NCI-H460 (cell line): ENCODE measurements at places on chromosomes 7 and 10.
A peak's percentile ranks its signal among the peaks of the same experiment; 100 is the strongest.

DNA sequence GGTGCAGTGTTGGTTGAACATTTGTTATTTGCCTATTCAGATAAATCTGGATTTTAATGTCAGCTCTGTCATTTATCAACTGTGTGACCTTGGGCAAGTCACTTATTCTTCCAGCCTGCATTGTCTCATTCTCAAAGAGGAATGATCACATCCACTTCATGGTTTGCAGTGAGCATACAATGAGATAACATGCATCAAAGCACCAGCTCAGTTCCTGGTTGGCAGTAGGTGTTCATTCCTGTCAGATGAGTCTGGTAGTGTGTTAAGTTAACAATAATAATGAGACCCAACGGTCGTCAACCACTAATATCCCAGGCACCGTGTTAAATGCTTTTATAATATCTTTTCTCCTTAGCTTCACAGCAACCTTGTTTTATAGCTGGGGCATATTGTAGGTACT is 137.3 kb downstream of the SORCS3 start:
- DNase-seq: no peak

- DNase-seq: no peak
Measured at GRCh38 chr7:1105189-1105588, 17.3 kb downstream of the GPER1 start.

DNA sequence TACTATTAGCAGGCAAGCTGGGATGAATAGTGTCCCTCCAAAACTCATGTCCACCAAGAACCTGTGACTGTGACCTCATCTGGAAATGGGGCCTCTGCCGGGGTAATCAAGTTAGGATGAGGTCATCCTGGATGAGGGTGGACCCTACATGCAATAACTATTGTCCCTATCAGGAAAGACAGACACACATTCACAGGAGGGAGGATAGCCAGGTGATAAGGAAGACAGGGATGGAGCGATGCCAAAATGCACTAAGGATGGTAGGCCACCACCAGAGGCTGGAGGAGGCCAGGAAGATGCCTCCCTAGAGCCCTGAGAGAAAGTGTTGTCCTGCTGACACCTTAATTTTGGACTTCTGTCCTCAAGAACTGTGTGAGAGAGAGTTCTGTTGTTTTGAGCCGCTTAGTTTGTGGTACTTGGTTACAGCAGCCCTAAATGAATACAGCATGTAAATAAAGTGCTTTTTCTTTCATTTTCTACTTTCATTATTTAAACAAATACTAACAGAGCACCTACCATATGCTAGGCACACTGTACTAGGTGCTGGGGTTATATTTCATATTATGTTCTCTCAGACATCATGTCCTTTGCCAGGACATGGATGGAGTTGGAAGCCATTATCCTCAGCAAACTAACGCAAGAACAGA is 111.9 kb downstream of the USP6NL start:
- DNase-seq: no peak

- DNase-seq: no peak
Measured at GRCh38 chr10:69445041-69445440, 6.2 kb upstream of the TSPAN15 start.

DNA sequence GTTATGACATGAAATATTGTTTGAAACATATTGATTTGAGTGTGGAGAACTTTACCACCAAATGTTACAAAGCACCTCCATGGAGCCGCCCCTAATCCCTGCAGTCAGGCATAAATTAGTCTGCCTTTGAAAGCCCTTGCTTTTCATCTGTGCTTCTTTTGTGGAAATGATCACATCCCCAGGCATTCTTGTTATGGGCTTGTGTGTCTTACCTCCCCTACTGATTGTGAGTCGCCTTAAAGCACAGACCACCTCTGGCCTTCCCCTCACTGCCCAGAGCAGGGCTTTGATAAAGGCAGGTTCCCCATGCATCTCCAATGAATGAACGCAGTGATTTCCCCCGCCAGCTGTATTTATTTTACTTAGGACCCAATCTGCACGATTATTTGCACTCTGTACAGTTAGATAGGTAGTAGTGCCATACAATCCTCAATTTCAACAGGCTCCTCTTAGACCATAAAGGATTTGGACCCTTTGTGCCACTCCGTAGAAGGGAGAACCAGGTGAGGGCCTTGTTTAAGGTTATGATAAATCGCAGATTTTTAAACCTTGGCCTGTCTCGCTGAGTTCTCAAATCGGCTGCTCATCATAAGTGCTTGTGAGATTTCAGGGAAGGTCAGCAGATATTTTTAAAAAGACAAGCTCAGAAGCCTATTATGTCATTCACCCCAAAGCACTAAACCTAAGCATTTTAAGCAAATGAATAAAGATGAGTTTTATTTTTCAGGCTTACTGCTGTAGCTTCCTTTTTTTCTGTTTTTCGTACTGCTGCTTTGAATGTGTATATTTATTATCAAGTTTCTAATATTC is 107.8 kb downstream of the CUBN start:
- DNase-seq: no peak

DNA sequence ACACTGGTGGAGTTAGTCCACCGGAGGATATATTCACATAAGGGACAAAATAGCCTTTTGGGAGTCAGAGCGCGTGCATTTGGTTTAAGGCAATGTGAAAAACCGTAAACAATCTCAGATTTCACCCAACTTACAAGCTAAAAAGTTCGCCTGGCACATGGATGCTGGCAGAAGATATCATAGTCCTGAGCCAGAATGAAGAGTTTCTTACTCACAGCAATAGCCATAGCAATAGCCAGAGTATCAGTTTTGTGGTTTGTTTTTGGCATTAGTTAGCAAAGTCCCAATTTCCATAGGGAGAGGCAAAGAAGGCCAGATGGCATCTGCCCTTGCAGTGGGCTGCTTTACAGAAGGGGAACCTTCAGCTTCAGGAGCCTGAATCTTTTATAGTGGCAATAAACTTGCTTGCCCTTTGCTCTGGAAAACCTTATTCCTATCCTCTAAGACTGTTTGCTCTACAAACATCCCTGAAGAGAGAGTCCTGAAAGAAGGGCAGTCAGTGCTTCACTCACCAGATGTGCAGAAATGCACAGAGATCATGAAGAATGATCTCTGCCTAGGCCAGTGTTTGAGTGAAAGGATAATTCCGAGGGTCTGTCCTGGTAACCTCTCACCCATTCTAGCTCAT is 28.7 kb upstream of the RSBN1L start:
- no peak for DNase-seq

DNA sequence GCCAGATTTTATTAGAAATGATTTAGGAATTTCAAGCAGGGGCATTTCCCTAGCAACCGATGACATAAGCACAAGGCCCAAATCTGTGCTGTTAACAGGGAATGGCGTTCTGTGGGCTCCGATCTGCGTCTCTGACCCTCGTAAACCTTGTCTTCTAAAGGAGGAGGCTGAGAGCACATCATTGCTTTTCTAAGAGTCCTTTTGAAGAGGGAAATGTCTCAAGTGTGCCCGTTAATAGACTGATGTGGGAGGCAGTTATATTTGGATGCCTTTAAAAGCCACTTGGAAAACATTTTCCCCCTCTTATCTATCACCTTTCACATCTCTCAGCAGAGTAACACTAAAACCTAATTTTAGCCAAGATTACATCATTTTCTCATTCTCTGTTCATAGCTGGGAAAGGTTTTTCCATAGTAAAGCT is 424.1 kb upstream of the GALNT17 start:
- DNase-seq: no peak

DNA sequence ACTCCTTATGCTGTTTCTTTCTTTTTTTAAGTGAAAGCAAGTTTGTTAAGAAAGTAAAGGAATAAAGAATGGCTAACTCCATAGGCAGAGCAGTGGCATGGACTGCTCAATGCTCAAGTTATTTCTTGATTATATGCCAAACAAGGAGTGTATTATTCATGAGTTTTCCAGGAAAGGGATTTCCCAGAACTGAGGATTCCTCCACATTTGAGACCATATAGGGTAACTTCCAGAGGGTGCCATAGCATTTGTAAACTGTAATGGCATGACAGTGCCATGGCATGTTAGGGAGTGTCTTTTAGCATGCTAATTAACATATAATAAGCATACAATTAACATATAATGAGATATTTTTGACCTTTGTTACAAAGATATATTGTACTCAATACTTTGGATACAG is 1034.5 kb upstream of the PHF14 start:
- no peak for DNase-seq

DNA sequence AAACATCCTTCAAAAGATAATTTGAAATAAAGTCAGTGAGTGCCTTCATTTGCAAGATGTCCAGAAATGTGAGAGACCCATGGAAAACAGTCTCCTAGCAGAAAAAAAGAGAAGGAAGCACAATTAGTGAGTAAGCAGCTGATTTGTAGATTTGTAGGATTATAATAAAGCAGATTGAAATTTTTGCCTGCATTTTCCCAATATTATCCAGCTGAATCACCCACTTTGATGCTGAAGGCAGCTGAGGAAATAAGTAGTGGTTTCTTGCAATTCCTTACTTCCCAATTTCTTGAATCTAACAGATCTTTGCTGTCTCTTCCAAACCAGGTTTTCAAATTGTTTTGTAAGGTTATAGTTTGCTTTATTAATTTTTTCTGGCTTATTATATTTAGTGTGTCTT is 181.4 kb downstream of the GNAT3 start:
- no peak for DNase-seq

DNA sequence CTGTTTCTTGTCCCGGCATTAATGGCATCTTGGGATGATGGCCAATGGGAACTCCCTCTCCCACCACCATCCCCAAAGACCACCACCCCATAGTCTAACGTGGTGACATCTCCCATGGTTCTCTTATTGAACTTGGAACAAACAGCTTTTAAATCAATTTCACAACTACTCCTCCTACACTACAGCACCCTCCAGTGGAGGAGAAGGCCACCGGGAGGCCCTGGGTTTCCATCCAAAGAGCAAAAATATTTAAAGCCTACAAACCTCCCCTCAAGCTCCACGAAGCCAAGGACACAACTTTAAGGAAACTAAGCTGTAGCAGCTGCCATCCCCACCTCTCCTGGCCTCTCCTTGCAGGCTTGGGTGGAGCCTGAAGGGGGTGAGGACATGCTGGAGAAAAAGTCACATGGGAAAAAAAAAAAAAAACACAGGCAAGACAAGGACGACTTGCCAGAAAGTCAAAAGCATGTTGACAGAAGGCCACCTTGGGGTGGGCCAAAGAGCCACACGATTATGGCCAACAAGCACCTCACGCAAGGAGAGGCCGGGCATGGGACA is 94.0 kb upstream of the LANCL2 start:
- no peak for DNase-seq

DNA sequence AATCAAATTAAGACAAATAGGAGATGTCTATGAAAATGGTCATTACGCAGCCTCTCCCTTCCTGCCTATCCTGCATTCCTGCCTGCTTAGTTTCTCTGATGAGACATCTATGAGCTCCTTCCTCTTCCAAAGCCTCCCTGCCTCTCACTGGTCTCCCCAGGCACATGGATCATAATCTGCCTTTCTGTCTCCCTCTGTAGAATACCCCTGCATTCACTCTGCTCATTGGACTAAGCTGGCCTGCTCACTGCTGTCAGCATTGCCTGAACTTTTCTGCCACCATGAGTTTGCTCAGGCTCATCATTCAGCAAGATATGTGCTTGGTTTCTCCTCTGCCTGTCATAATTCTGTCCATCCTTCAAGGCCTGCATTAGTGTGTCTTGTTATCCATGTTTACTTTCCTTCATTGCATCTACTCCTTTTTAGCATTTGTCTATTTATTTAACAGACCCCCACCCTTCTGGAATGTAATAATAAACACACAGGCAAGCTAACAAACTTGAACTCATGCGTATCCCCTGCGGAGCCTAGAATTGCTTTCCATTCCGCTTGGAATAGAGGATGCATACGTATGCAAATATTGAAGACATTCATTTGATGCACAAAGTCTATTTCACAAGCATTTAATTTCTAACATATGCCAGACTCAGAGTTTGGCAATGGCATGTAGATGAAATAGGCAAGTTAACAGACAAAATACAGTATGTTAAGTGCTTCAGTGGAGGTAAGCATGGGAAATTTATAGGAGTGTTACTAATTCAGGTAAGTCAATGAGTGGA is 88.3 kb downstream of the PTPRZ1 start:
- no peak for DNase-seq

DNA sequence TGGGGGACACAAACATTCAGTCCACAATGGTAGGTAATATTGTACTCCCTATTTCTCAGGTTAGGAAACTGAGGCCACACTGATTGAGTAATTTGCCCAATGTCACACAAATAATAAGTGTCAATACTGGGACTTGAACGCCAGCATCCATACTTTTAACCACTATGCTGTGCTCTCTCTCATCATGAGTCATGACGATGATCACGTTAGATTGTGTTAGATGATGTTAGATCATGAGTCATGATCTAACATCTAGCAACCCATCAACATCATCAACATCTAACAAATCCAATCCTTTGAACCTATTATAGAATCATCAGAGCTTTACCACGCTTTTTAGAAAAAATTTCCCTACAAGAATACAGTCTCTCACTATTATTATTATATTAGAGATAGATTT is 28.1 kb upstream of the HERPUD2 start:
- peak; percentile 12 for DNase-seq

- DNase-seq: no peak
Measured at GRCh38 chr7:153640586-153640985, 411.6 kb upstream of the DPP6 start.

GRCh38 chr10:116147147-116147905 is 125.7 kb downstream of the GFRA1 start:
- no peak for DNase-seq

DNA sequence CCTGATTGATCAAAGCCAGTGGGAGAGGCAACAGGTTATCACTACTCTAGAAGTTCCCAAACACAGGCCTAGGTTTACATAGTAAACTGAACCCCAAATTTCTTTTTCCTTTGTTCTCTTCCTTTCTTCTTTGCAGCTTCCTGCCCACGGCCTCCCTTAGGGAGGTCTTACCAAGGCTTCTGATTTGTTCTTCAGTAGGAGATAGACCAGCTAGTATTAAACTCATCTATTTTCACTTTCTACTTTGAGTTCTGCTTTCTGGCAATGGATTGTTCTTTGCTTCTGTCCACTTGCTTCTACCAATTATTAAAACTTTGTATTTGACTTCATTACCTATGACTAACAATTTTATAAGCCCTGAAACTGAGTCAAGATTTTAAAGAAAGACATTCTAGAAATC is 251.2 kb upstream of the FZD1 start:
- no peak for DNase-seq

DNA sequence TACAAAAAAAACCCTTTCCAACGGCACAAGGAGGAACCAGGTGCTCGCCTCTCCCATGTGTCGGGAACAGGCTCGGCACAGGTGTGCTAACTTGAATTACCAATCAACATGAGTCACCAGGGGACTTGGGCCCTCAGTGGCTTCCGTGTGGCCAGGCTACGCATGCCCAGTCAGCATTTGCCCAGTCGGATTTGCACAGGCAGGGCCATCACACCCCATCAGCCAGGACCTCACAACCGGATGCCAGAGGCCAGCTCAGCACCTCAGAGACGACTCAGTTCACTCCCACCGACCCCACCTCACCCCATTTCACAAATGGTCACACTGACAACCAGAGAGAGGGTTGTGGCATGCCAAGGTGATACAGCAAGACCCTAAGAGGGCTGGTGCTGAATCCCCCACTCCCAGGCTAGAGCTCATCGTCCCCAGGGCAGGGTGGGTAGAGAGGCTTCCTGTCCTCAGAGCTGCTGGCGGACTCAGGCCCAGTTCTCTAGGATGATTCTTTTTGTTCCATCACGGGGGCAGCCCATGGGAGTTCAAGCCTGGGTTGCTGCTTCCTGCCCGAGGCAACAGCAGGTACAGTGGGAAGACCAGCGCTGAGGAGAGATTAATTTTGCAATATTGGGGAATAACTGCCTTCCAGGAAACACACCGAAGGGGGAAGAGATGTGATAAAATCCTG is 13.6 kb downstream of the ANXA11 start:
- DNase-seq: no peak

GRCh38 chr10:71696628-71697326 is 22.8 kb downstream of the C10orf105 start:
- peak; percentile 40 for DNase-seq
